ENCODE measurements at places on chromosomes 5 and 9. TPM values are rescaled to one million over a fixed set of nuclear protein-coding genes. Genes with fewer than 3 reads are reported as not detected.

LCN6 gene
- not detected for total RNA-seq

SPATA31E1 gene
- 0.01 TPM for total RNA-seq

WNT8A gene
- not detected for total RNA-seq

EGFL7 gene
- total RNA-seq: 38.6 TPM

C5orf52 gene
- total RNA-seq: not detected

CER1 gene
- total RNA-seq: not detected

ZNF300 gene
- 1.9 TPM for total RNA-seq

PFN3 gene
- not detected for total RNA-seq

ZNF484 gene
- 2.0 TPM for total RNA-seq

JAK2 gene
- 3.9 TPM for total RNA-seq

PDE6A gene
- 0.22 TPM for total RNA-seq

RNF183 gene
- total RNA-seq: 0.19 TPM

DNAH5 gene
- 1.9 TPM for total RNA-seq

GRM6 gene
- not detected for total RNA-seq

CCDC183 gene
- total RNA-seq: 0.19 TPM

SOX30 gene
- total RNA-seq: not detected

DOCK2 gene
- total RNA-seq: 3.1 TPM

WHRN gene
- 7.8 TPM for total RNA-seq

SCGB3A2 gene
- not detected for total RNA-seq

PIP5KL1 gene
- 1.1 TPM for total RNA-seq

ANKRD20A1 gene
- total RNA-seq: 1.5 TPM

ADCY2 gene
- not detected for total RNA-seq

CFAP90 gene
- total RNA-seq: 0.72 TPM

FOXD4 gene
- total RNA-seq: 0.13 TPM

SLCO6A1 gene
- total RNA-seq: not detected

FCN2 gene
- not detected for total RNA-seq

OCLN gene
- total RNA-seq: 9.0 TPM

AJM1 gene
- total RNA-seq: 4.1 TPM

CXCL14 gene
- total RNA-seq: 0.27 TPM

GGTA1 gene
- total RNA-seq: not detected

DNAI1 gene
- 0.18 TPM for total RNA-seq

PAPPA gene
- total RNA-seq: 29.1 TPM

LCN1 gene
- 0.26 TPM for total RNA-seq

FBN2 gene
- 17.6 TPM for total RNA-seq

LCN9 gene
- not detected for total RNA-seq

PAEP gene
- total RNA-seq: 0.25 TPM

GTF3C5 gene
- total RNA-seq: 66.6 TPM

CATSPER3 gene
- total RNA-seq: 0.15 TPM

RNF44 gene
- total RNA-seq: 27.3 TPM

SPINK4 gene
- total RNA-seq: not detected

All from A549 treated with AZD2906 at 1 μM for 4 hours (cell line).